ENCODE measurements at places on chromosomes 6 and 20.

- no peak for DNase-seq
Observed at GRCh38 chr6:43986177-43986825, 141.0 kb downstream of the MRPL14 start.

DNA sequence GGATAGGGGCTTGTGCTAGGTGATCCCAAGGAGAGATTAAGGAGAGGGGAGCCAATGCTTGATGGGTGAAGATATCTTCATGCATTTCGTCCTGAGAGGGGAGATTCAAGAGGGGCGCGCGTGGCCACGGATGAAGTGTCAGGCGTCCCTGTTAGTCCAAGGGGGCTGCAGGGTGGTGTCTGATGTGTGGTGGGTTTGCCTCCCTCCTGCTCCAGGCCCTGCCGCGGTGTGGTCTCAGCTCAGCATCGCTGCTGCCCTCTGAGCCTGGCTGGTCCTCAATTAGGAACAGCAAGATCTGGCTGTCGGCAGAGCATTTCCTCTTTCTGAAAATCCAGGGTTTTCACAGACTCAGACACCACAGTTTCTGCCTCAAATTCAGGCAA lies 318.0 kb downstream of the THBS2 start:
- no peak for DNase-seq

- no peak for DNase-seq
Observed at GRCh38 chr20:15923030-15923776, 650.0 kb downstream of the KIF16B start.

DNA sequence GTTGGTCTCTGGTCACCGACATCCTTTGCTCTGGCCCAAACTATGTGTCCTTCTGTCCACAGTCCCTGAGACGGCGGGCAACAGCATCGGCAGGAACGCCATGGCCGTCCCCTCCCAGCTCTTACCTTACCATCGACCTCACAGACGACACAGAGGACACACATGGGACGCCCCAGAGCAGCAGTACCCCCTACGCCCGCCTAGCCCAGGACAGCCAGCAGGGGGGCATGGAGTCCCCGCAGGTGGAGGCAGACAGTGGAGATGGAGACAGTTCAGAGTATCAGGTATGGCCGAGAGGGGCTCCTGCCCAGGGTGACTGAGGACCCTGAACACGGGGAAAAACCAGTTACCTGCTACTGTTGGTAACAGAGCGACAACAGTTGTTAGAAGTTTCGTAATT lies 25.0 kb downstream of the DNMT3B start:
- no peak for DNase-seq

- no peak for DNase-seq
Observed at GRCh38 chr20:46797206-46797605, 87.8 kb downstream of the SLC2A10 start.

GRCh38 chr6:110537208-110538123 lies 61.1 kb upstream of the SLC22A16 start:
- no peak for DNase-seq

DNA sequence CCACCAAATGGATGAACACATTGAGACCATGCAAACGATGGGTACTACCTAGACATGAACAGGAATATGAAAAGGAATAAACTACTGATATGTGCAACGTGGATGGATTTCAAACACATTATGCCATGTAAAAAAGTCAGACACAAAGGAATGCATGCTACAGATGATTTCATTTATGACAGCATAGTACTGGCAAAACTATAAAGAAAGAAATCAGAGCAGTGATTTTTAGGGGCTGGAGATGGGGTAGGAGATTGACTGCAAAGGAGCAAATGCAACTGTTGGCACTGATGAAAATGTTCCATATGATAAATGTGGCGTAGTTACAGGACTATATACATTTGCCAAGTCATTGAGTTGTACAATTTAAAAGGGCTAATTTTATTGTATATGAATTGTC lies 13.4 kb upstream of the COL12A1 start:
- no peak for DNase-seq

DNA sequence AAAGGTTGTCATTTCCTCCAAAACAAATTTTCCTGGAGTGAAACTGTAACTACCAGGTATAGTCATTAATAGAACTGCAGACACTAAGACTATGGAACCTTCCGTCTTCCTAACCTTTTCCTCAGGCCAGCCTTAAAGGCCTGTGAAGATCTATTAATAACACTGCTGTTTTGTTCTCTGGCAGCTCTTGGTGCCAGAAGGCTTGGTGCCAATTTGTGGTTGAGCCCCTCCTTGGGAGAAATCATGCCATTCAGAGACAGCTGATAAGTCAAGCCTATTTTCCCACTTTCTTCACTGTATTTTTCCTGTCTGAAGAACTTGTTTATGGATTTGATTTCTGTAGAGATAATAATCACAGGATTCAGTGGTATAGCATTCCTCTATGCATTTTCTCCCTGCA lies 64.8 kb downstream of the HCRTR2 start:
- no peak for DNase-seq

DNA sequence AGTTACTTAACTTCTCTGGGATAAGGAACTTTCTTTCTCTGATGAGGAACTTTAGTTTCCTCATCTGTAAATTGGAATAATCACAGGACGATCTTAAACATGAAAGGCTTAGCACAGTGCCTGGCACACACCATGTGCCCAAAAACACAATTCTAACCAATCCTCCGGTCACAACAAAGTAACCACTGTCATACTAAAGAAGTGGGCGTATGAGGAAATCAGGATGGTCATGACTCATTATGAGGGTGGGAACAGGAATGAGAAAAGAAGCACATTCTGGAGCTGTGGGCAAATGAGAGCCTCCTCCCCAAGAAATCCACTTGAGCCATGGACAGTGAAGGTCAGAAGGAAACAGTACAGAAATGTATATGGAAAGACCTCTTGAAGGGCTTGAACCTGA lies 82.9 kb downstream of the LRFN2 start:
- no peak for DNase-seq

GRCh38 chr6:90025523-90026061 lies 131.3 kb downstream of the GJA10 start:
- DNase-seq, result no peak

- no peak for DNase-seq
Observed at GRCh38 chr6:150250826-150251225, 108.0 kb downstream of the PPP1R14C start.

DNA sequence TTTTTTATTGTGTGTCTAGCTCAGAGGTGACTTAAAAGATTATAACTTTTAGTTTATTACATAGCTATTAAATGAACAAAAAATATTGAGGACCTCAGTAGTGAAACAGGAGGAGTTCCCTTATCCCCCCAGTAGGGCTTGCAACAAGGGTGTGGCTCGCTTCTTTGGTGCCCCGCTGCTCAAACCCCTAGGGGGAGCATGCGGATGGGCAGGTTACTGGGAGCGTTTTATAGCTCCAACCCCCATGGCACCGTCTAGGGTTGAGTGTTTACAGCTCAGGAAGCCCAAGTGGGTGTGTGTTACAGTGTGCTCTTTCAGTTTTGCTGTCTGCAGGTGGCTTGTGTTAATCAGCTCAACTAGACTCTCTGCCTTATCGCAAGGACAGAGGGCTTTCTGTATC lies 1513.7 kb downstream of the GRIK2 start:
- no peak for DNase-seq

DNA sequence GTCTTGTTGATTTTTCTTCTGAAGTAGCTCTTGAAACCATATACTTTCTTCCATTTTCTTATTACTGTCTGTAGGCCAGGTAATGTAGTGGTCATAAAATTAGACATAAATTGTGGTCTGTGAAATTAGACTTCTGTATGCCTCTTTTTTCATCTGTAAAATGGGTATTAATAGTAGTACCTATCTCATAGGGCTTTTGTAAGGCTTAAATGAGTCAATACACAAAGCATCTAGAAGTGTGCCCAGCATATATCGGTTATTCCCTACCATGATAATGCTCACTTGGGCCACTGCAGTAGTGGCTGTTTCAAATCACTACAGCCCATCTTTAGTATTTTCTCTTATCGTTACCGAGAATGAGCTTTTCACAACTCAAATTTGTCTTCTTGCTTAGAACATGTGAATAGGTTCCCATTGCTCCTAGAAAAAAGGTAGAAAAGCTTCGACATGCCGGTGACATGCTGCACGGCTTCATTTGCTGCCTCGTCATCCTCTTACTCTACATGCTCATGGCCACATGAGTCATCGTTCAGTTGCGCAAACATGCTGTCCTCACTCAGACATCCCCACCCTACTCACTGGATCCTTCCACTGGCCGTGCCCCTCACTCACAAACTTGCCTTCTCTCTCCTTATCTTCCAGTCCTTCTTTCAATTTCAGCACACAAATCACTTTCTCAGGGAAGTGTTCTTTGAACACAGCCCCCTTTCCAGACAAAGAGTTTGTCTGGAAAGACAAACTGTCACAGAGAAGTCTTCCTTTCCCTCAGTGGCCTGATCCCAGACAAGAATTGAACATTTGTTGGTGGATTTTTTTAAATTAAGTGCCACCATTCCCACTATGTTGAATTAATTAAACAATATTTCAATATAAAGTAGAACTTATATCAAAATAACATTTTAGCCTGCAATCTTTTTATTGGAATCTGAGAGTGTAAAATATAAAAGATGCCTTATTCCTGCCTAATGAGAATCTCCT lies 32.2 kb upstream of the ERVFRD-1 start:
- peak; percentile 8 for DNase-seq

GRCh38 chr20:19407736-19408135 lies 195.3 kb downstream of the SLC24A3 start:
- no peak for DNase-seq

DNA sequence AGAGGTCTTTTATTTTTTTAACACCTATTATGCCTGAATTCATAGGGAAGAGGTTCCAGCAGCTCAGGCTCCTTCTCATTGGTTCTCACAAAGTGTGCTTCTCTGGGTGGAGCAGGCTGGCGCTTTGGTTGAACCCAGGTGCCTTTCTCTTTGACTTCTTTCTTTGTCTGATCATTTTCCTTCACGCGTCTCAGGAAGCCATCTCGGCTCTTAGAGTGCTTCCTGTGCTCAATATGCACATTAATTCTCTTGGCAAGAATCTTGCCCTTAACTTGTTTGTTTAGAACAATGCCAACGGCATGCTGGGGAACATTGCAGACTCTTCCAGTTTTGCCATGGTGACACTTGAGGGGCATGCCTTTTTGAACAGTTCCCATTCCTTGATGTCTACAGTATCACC lies 44.2 kb upstream of the RNF24 start:
- DNase-seq, result no peak

GRCh38 chr6:53066077-53066417 lies 843 bp downstream of the FBXO9 start:
- peak; percentile 12 for DNase-seq

DNA sequence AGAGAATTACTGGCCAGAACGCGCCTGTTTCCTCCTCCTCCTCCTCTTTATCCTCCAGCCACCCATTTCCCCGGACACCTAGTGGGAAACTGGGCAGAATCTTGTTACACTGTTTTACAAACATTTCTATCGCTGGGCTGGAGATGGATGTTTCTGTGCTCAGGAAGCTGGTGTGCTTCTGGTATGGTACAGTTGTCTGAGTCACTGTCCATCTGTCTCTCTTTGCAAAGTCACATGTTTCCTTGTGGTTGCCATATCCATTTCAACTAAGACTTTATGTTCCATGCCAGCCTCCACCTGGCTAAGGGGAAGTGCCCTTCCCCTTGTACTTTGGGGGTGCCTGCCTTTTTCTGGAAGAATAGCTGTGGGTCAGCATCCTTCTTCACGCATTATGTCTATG lies 52.9 kb upstream of the SLC22A16 start:
- DNase-seq, result no peak

GRCh38 chr6:53128842-53129241 lies 19.8 kb downstream of the GCM1 start:
- DNase-seq, result no peak

- no peak for DNase-seq
Observed at GRCh38 chr6:20236909-20237600, 24.8 kb upstream of the MBOAT1 start.

DNA sequence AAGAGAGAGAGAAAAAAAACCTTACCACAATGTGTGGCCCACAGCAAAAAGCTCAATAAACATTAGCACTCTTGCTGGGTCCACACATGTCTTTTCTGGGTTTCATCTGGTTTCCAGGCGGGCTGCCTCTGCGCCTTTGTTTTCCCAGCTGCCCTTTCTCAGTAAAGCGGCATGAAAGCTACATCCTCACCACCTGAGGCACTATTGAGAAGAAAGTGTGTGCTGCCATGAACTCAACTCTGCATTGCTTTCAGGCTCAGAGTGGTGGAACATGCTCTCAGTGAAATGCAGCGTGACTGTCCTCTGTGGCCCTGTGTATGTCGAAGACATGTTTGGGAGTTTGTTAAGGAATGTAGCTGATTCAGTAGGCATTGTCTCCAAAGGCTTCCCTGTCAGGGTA lies 102.3 kb downstream of the LYRM2 start:
- no peak for DNase-seq

- no peak for DNase-seq
Observed at GRCh38 chr6:53985366-53985765, 125.9 kb upstream of the MLIP start.

DNA sequence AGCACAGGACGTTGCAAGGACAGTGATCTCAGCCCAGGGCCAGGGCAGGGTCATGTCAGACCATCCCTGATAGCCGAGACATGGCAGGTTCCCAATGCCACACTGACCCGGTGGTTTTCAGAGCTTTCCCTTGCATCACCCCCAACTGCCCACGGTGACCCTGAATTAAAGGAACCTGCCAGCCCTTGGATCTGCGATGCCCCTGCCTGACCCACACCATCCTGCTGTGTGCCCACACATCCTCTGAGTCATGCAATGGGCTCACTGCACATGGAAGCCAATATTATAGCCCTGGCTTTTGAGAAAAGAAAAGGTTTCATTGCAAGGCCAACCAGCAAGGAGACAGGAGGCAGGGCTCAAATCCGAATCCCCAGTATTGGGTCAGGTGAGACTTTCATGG lies 132.6 kb upstream of the CST7 start:
- no peak for DNase-seq

DNA sequence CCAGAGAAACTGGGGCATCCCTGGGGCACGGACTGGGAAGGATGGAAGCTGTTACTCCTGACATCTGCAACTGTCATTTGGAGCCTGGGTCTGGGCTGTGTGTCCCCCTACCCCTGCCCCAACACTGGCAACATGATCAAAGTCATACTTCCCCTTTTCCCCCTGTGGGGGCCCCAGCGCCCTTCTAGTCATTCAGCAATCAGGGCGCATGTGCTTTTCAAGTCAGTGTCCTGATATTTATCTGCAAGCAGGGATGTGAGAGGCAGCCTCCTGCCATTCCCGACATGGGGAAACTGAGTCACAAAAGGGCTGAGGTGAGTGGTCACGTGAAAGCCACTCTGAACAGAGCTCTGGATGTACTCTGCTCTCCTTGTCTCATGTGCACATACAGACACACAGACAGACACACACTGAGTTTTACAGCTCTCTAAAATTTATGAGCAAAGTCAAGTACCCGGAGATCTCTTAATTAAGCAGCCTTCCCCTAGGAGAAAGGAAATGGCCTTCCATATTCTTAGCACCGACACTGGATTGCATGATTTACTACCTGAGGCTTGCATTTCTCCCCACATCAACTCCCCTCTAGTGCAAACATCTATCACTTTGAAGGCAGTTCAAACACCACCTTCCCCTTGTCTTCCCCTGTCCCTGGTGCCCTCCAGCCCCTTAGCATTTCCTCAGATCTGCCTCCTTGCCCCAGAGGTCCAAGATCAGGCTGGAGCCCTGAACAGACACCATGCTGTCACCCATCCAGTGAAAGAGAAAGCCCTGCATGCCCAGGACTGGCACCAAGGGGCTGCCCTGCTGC lies 170.7 kb downstream of the CDC5L start:
- no peak for DNase-seq

GRCh38 chr20:58039274-58040092 lies 189.0 kb downstream of the ANKRD60 start:
- DNase-seq, result no peak

Measured in CD4-positive, alpha-beta T cell treated with Interleukin-1 beta for 1 hour (primary cell).